Stomach (tissue), 19 donors: ENCODE measurements at places on chromosomes 5 and 9.

DNA sequence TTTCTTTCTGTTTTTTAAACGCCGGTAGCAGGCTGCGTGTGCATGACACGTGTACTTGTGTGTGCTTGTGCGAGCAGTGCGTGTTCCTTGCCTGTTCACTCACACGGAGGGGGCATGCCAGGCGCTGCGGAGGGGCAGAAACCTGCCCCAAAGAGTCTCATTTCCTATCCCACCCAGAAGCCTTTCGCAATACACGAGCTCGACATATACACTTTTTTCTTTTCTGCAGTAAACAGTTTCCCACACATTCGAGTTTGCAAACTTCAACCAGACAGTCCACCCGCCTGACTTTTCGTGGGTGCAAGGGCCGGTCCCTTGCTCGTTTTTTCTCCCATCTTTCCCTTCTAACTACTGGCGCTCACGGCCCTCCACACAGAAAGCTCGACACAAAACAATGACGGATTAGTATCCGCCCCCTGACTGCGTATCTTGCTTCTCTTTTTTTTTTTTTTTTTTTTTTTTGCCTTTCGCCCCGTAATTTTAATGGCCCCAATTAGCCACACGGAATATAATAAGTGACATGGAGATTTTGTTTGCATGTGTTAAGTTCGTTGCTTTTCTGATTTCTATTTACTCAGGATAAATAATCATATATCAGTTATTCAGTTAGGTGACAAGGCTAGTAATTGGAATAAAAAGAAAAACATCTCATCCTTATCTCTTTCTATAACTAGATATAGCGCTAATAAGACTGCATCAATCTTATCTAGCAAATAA lies 5.3 kb upstream of the OTP start:
- no peak for DNase-seq
- no peak overlapping the region for H3K4me3 ChIP-seq
- no peaks in the 10 kb centered on the region for H3K36me3 ChIP-seq
- no peak overlapping the region for H3K27ac ChIP-seq

DNA sequence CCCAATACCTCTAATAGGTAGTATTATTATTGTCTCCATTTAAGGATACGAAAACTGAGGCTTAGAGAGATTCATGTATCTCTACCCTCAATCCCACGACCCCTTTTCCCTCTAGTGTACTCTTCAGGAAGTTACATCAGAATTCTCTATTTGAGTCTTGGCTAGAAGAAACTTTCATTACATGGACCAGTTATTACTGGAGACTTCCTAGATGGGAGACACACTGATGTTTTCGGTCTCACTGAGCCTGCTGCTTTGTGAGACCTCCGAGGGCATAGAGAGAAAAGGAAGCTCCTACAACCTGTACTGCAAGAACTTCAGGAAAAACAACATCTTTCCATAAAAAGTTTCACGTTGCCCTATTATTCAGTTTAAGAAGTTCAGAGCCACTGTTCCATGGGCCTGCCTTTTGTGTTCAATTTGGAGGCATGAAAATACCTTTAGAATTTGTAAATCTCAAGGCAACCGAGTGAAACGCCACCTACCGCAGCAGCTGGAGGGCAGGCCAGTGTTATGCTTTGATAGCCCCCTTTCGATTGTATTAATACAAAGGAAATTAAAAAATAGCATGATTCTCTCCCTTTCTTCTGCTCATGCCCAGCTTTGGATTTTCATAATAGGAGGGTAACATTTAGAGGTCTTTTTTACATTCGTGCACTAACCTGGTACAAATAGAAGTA lies 223.3 kb downstream of the EBF1 start:
- DNase-seq, result no peak
- H3K27ac ChIP-seq, result no peak overlapping the region
- H3K36me3 ChIP-seq, result no peaks in the 10 kb centered on the region
- no peaks in the 10 kb centered on the region for H3K4me1 ChIP-seq

- no peak overlapping the region for H3K4me3 ChIP-seq
- H3K36me3 ChIP-seq, result no peaks in the 10 kb centered on the region
- no peak overlapping the region for H3K27ac ChIP-seq
- H3K27me3 ChIP-seq, result no peaks in the 10 kb centered on the region
Observed at GRCh38 chr5:165030971-165031370, 1525.6 kb downstream of the MAT2B start.

DNA sequence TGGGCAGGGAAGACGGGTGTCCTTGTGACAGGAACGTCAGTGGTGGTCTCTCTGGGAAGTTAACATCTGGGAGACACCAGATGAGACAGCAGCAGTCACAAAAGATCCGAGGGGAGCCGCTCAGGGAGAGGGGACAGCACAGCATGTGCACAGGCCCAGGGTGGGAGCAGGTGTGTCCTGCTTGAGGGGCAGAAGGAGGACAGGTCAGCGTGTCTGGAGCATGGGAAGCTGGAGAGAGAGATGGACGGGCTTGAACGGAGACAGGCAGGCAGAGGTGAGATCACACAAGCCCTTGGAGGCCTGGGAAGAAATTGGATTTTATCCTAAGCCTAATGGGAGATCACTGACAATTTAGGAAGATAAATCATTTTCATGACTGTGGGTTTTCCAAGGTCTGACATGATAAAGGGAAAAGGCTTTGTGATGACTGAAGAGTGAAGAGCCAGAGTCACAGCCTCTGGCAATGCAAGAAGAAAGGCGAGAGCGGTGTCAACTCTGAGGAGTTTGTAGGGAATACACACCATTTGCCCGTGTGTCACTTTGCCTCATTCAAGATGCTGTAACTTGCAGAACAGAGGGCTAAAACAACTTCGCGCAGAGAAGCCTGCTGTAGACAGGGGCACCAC lies 88.3 kb downstream of the FSTL4 start:
- H3K4me1 ChIP-seq, result no peaks in the 10 kb centered on the region
- H3K27ac ChIP-seq, result no peak overlapping the region
- no peaks in the 10 kb centered on the region for H3K27me3 ChIP-seq
- no peak for DNase-seq

DNA sequence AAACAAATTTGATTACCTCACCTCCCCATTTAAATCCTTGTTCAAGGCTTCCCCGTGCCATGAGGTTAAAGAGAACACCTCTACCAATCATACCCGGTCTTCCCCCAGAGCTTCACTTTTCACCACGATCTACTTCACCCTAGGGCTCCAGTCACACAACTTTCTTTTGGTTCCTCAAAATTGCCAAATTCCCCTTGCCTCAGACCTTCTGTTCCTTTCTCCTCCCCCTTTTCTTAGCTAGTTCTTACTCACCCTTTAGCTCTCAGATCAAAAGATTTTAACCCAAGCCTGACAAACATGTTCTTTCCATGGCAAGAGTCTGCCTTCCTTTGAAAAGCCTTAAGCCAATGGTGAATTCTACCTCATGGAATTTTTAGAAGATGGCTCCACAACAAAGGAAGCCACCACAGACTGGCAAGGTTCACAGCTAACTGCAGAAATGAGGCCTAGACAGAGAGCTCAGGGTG lies 56.7 kb downstream of the MAPKAP1 start:
- no peaks in the 10 kb centered on the region for H3K27me3 ChIP-seq
- no peak overlapping the region for H3K4me3 ChIP-seq
- peaks cover 9% of the 10 kb centered on the region for H3K4me1 ChIP-seq
- DNase-seq, result no peak
